ENCODE measurements at places on chromosomes 16 and 17. TPM values are rescaled to one million over a fixed set of nuclear protein-coding genes. Genes with fewer than 3 reads are reported as not detected.

ZACN gene
- not detected for total RNA-seq

ZNF205 gene
- 19.9 TPM for total RNA-seq

GRCh38 chr17:75238684-75239191, 22.7 kb downstream of the GGA3 start:
- peaks cover 9% of the 10 kb centered on the region for H3K36me3 ChIP-seq
- no peaks in the 10 kb centered on the region for H3K27me3 ChIP-seq
- no peak overlapping the region for H3K27ac ChIP-seq
- H3K4me3 ChIP-seq, result no peak overlapping the region

CES5A gene
- not detected for total RNA-seq

KRT34 gene
- not detected for total RNA-seq

SLFN12L gene
- 2.0 TPM for total RNA-seq
